ENCODE measurements at places on chromosomes 5 and 9.

DNA sequence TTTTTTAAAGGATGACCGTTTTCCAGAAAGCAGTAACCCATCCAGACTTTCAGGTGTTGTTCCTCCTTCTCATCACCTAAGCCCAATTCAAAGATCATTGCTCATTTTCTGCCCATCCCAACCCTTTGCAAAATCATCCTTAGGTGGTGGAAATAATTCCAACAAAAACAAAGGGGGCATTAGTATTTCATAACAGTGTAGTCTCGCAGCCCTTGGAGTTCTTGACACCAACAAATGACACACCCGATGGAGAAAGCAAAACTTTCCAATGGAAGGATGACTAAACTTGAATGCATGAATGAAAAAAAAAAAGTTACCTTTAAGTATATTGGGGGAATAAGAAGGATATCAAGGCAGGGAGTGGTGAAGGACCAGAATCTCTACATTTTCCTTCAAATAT lies 117.0 kb downstream of the PAPPA start:
- no peaks in the 10 kb centered on the region for H3K36me3 ChIP-seq
- no peak overlapping the region for H3K27ac ChIP-seq
- no peaks in the 10 kb centered on the region for H3K4me1 ChIP-seq
- H3K27me3 ChIP-seq = no peaks in the 10 kb centered on the region
- H3K4me3 ChIP-seq = no peak overlapping the region
- DNase-seq = no peak

DNA sequence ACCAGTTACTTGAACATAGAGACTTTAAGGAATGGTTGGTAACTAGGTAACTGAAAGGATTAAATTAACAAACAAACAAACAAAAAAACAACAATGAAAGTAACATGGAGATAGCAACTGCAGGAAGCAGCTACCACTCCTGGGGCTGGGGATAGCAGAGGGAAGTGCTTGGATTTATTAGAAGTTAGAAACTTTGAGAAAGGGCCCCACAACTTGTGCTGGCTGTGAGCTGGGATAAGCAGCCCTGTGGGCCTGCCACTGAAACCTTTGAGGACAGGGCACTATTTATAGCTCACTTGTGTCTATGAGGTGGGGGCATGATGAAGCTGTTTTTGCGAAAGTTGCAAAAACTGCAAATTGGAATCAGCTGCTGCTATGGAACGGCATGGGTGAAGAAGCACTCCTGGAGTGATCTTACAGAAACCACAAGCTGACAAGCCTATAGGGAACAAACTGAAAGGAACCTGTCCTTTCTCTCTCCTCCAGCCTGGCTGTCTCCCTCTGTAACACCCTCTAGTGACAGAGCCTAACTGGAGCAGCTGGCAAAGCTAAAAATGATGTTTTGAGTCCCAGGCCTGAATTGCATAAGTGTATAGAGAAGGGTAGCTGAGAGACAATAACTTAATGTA lies 91.4 kb upstream of the RANBP6 start:
- no peak overlapping the region for H3K4me3 ChIP-seq
- no peak for DNase-seq
- H3K27me3 ChIP-seq = no peaks in the 10 kb centered on the region
- no peak overlapping the region for H3K27ac ChIP-seq
- H3K36me3 ChIP-seq = no peaks in the 10 kb centered on the region
- H3K4me1 ChIP-seq = no peaks in the 10 kb centered on the region

DNA sequence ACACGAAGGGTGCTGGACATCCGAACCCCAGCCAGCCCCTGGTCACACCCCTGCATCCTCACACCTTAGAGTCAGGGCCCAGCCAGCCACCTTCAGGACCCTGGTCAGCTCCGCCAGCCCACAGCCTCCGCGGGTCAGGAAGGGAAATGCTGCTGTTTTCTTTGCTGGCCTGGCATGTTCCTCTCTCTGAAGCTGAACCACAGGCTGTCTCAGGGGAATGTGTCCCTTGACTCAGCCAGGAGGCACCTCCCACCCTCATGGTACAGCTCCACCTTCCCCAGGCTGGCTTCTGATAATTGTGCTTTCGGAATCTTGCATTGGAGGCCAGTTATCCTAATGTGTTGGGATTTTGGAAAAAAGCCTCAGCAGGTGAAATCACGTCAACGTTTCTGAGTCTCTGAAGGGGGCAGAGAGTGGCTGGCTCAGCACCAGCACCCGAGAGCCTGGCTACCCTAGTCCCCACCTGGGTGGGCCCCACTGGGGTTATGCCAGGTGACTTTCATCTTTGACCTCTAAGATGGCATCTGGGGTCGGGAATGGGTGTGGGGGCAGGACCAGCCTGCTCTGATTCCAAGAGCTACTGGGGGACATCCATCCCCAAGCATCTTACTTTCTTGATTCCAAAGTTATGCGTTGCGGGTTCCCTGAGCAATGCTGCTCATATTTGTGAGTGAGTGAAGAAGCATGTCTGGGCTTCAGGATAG lies 9.8 kb upstream of the OLFM1 start:
- H3K4me3 ChIP-seq = no peak overlapping the region
- H3K36me3 ChIP-seq = no peaks in the 10 kb centered on the region
- DNase-seq = peak; percentile 5
- H3K4me1 ChIP-seq = no peaks in the 10 kb centered on the region

DNA sequence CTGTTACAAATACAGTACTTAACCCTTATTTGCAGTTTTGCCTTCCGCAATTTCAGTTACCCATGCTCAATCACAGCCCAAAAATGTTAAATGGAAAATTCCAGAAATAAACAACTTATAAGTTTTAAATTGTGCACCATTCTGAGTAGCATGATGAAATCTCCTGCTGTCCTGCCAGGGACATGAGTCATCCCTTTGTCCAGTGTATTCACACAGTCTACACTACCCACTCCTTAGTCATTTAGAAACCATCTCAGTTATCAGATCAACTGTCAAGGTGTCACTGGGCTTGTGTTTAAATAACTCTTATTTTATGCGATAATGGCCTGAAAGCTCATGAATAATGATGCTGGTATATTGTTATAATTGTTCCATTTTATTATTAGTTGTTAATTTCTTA lies 95.8 kb downstream of the PLCXD3 start:
- no peaks in the 10 kb centered on the region for H3K27me3 ChIP-seq
- H3K4me3 ChIP-seq = no peak overlapping the region
- DNase-seq = no peak

- H3K27me3 ChIP-seq = no peaks in the 10 kb centered on the region
- H3K36me3 ChIP-seq = no peaks in the 10 kb centered on the region
- H3K4me3 ChIP-seq = no peak overlapping the region
- no peak for DNase-seq
These were observed 43.7 kb downstream of the FBXO38 start for GRCh38 chr5:148427370-148428042.

DNA sequence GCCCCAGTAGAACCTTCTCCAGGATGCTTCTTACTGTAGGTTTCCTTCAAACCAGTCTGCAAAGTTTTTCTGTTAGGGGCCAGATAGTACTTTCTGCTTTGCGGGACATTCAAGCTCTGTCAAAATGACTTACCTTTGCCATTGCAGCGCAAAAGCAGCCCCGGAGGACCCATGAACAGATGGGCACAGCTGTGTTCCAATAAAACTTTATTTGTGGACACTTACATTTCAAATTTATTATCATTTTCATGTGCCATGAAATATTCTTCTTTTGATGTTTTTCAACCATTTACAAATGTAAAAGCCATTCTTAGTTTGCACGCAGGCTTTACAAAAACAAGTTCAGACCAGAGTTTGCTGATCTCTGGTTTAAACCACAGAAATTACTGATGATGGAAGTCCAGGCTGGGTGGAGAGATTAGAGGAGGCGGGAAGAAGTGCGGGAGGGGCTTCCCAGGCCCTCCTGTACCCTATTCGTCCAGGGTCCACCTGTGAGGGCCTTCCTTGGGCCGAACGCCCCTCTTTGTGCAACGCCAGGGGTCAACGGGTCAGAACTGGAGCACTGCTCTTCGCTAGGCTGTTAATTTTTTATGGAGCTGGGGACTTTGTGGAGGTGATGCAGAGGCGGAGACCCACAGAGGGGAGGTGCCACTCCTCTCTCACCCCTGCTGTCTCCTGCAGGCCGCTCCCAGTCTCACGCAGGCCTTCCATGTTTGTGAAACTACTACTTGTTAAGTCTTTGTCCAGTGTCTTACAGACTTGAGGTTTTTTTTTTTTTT lies 7.6 kb upstream of the ASS1 start:
- H3K4me3 ChIP-seq = no peak overlapping the region
- H3K27ac ChIP-seq = no peak overlapping the region

DNA sequence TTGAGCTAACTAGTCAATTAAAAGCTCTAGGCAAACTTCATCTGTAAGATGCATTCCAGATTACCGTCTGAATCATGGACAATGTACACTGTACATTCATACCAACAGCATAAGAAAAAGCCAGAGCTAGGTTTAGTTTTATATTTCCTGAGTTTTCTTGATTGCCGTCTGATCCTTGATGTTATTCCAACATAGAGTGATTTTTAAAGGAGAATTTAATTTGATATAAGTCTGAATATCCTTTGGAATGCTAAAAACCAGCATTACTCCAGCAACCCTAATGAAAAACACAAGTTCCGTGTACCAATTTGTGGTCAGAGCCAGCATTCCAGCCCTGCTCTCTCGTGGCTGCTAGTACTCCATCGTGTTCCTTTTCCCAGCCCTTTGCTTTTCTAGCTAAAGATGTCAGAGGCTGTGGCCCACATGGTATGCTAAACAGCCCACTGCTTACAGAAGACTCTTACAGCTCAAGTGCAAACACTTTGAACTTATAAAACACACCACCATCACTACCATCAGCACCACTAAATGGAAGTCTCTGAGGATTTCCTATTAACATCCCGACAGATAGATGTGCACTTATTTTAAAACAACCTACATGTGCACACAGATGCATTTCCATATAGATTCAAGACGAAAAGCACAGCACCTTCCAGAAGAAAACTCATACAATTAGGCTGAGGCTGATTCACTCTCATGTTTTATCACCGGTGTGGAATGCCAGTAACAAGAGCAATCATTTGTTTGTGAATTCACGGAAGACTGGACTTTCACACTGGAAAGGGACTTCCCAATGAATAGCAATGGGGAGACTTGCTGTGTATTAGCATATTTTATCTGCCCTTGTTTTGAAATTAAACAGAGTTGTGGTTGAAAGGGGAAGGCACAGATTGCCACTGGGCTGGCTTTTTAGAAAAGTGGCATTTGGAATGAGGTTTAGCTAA lies 246.9 kb upstream of the GAS1 start:
- no peaks in the 10 kb centered on the region for H3K27me3 ChIP-seq
- H3K27ac ChIP-seq = peak overlapping the region; percentile 41
- DNase-seq = no peak
- H3K4me1 ChIP-seq = peaks cover 7% of the 10 kb centered on the region

DNA sequence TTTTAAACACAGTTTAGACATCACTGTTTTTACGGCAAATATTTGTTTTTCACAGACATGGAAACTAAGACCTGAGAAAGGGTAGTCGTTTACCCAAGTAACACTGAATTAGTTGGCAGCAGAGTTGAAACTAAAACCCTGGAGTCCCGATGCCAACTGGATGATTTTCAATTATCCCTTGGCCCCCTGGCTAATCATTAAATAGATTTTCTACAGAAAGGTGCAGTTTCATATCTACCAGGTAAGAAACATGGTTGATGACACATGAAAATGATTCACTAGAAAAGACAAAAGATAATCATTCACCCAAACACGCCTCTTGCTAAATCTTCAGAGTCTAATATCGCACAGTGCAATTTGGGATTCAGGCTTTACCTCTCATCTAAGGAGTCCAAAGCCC lies 136.9 kb downstream of the SEMA5A start:
- no peaks in the 10 kb centered on the region for H3K4me1 ChIP-seq
- no peak for DNase-seq
- no peaks in the 10 kb centered on the region for H3K27me3 ChIP-seq

- H3K4me3 ChIP-seq = no peak overlapping the region
- H3K27ac ChIP-seq = no peak overlapping the region
- H3K36me3 ChIP-seq = no peaks in the 10 kb centered on the region
- no peak for DNase-seq
- H3K27me3 ChIP-seq = peaks cover 3% of the 10 kb centered on the region
These were observed 253.4 kb downstream of the TRPM3 start for GRCh38 chr9:70868041-70868440.

DNA sequence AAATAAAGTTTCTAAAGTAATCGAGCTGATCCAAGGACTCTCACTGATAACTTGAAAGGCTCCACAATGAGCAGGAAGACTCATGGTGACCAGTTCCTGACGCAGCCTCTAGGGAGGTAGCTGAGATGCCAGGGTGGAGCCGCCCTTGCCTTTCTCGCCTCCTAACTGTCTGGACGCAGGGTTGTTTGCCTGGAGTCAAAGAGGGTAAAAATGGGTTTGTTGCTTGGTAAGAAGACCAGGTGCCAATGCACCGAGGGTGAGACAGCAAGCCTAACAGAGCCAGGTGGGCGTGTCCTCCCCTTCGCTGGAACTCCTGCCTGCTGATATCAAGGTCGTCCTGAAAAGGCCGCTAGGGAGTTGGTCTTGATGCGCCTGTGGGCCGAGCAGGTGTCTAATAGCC lies 48.6 kb upstream of the FCN1 start:
- H3K36me3 ChIP-seq = no peaks in the 10 kb centered on the region
- H3K27me3 ChIP-seq = peaks cover 20% of the 10 kb centered on the region
- no peak overlapping the region for H3K27ac ChIP-seq
- H3K4me3 ChIP-seq = no peak overlapping the region

GRCh38 chr5:153827397-153827796 lies 211.3 kb downstream of the FAM114A2 start:
- no peaks in the 10 kb centered on the region for H3K4me1 ChIP-seq
- no peak for DNase-seq
- H3K36me3 ChIP-seq = no peaks in the 10 kb centered on the region
- no peak overlapping the region for H3K27ac ChIP-seq
- H3K4me3 ChIP-seq = no peak overlapping the region

GRCh38 chr5:39948867-39949468 lies 524.2 kb upstream of the DAB2 start:
- H3K27me3 ChIP-seq = no peaks in the 10 kb centered on the region
- no peak overlapping the region for H3K27ac ChIP-seq

DNA sequence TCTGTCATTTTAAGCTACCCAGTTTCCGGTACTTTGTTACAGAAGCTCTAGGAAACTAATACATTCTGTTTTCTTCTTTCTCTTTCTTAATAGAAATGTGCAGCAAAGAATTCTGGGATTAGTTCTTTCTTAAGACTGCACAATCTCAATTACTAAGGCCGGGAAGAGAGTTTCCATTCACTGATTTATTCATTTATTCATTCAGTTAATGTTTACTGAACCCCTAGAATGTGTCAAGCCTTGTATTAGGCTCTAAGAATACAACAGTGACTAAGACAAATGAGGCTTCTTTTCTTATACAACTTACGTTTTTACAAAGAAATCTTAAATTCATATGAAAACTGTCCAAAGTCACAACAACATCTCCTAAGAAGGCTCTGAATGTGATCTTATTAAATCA lies 27.5 kb upstream of the THG1L start:
- H3K36me3 ChIP-seq = no peaks in the 10 kb centered on the region
- no peak overlapping the region for H3K4me3 ChIP-seq
- H3K27ac ChIP-seq = no peak overlapping the region
- no peaks in the 10 kb centered on the region for H3K27me3 ChIP-seq
- DNase-seq = no peak

DNA sequence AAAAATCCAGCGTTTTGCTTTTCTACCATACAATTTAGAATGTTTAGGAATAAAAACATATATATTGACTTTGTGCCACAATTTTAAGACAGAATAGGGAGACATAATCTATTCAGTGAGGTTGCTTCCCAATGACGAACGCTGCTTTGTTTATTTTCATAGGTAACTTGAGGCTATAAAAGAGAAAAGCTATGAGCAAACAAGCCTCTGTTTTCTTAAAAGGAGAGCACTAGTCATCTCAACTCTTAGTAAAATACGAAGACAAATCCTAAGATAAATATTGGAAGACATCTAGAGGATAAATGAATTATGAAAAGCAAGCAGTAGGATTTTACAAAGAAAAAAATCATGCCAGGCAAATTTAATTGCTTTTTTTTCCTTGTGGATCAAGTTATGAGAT lies 363.6 kb downstream of the ANXA1 start:
- H3K36me3 ChIP-seq = no peaks in the 10 kb centered on the region
- no peak overlapping the region for H3K4me3 ChIP-seq
- no peaks in the 10 kb centered on the region for H3K4me1 ChIP-seq
- H3K27me3 ChIP-seq = no peaks in the 10 kb centered on the region
- H3K27ac ChIP-seq = no peak overlapping the region
- no peak for DNase-seq
